Naive thymus-derived CD4-positive, alpha-beta T cell (primary cell): ENCODE measurements at places on chromosomes 7 and 10.

DNA sequence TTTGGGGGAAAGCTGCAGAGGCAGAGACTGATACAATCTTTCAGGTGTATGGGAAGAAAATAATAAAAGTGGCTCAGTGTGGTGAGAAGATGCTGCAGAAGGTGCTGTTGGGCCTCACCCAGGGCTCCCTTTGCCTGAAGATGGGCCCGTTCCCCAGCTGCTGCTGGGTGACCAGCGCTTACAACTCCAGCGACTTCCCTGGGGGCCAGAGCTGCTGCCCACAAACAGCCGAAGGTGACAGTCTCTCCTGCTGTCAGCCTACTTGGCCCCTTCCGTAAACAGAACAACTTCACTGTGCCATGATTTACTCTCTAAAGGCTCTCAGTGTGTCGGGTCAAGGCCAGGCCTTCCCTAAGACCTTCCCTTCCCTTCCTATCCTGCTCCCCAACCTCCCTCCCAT, 93.6 kb upstream of the PCBD1 start:
- no peak for DNase-seq

GRCh38 chr7:3486841-3487240, 185.8 kb downstream of the SDK1 start:
- no peak for DNase-seq

DNA sequence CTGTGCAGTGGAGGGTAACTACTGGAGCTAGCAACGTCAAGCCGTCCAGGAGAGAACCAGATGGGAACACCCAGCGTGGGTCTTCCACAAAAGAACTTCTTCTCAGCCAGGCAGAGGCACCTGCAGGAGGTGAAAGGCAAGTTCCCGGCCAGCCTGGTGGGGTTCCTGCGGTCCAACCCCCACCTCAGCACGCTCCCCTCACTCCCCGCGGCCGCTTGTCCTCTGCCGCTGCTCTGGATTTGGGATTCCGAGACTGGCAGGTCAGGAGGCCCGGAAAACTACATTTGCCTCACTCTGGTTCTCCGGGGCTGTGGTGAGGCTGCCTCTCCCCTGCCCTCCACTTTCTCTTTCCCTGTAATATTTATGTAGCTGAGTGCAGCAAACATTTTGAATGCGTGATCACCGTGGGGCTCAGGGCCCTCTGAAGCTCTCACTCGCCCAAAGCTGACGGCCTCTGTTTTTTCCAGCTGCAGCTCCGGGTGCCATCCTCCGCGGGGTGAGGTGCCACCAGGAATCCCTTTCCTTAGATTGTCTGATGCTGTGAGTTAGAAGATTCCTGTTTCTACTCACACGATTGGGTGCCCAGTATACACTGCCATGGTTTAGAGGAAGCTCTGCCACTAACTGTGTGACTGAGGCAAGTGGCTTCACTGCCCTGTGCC, 366.9 kb downstream of the DNAJB6 start:
- DNase-seq, result no peak

- no peak for DNase-seq
Observed at GRCh38 chr10:51924359-51924758, 225.0 kb upstream of the CSTF2T start.

GRCh38 chr7:53111031-53111430, 75.6 kb downstream of the POM121L12 start:
- no peak for DNase-seq

- no peak for DNase-seq
Observed at GRCh38 chr10:31147210-31147608, 115.5 kb upstream of the ZNF438 start.

DNA sequence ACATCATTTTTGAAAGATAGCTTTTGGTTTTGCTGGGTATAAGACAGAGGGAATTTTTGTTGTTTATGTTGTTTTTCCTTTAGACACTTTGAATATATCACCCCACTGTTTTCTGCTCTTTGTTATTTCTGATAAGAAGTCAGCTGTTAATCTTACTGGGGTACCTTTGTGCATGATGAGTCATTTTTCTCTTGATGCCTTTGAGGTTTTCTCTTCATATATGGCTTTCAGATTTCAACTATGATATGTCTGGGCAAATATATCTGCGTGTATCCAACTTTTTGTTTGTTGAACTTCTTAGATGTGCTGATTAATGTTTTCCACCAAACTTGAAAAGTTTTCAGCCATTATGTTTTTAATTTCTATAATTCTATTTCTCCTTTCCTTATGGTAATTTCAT, 208.6 kb upstream of the TMEM72 start:
- DNase-seq, result no peak

GRCh38 chr10:1530871-1531517, 206.3 kb downstream of the ADARB2 start:
- no peak for DNase-seq

DNA sequence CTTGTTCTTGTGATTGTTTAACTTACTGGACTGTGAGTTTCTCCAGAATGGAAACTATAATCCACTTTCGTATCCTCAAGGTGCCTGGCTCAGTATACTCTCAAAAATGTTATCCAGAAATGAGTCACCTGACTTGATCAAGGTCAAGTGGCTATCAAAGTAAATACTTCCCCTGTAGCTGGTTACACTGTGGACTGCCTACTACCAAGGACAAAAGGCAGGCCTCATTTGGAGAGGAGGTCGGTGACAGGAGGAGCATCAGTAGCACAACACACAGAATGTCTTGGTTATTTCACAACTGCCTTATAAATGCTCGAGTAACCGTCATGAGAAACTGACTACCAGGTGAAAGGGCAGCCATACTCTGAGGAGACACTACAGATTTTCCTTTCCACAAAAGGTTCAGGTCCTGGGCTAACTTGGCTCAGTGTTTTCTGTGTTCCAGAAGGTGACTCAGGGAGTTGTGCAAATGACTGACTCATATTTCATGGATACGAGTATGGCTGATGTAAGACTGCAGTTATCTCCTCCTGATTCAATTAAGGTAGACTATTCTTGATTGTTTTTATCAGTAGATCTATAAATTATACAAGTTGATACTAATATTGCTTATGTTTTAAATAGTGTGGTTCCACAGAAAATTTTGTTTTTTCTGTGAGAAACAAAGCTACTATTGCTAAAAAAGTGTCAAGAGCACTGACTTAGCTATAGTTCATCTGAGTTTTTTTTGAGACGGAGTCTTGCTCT, 4.2 kb upstream of the CCNY start:
- DNase-seq, result no peak

DNA sequence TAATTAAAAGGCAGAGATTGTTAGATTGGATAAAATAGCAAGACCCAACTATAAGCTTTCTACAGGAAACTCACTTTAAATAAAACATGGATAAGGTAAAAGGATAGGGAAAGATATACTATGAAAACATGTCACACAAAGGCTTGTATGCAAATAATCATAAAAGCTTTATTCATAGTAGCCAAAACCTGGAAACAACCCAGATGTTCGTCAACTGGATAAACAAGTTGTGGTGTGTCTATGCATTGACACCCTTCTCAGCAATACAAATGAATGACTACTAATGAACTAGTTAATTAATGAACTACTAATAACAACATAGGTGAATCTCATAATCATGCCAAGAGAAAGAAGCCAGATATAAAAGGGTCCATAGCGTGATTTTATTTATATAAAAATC, 37.7 kb upstream of the OIT3 start:
- DNase-seq, result no peak

DNA sequence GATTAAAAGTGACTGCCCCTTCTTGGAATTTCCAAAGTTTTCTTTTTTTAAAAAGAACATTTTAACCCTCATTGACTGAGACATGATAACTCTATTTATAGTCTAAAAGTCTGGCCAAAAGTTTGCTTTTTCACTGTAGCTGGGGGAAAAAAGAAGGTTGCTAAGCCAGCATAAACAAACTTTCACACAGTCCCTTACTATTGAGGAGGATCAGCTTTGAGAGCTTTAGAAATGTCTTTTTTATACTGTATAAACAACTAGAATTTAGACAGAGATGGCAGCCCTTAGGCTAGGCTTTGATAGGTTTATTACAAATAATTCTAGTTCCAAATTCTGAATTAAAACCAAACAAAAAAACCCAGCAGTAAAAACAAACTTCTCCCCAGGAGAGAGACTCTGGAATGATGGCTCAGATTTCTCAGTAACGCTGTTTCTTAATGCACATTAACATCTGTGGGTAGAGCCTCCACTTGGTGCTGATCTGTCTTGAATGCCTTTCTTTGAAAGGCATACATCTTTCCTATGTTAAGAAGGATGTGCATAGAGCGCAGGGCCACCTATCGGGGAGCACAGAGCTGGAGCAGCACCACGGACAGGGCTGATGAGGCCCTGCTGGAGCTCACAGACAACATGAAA, 100.9 kb upstream of the PDLIM1 start:
- DNase-seq, result no peak

GRCh38 chr10:132994185-132994796, 51.9 kb upstream of the CFAP46 start:
- DNase-seq, result no peak
